ENCODE measurements at places on chromosomes 2 and 18.

GRCh38 chr2:60586081-60586480, 32.6 kb upstream of the BCL11A start:
- no peak for DNase-seq

DNA sequence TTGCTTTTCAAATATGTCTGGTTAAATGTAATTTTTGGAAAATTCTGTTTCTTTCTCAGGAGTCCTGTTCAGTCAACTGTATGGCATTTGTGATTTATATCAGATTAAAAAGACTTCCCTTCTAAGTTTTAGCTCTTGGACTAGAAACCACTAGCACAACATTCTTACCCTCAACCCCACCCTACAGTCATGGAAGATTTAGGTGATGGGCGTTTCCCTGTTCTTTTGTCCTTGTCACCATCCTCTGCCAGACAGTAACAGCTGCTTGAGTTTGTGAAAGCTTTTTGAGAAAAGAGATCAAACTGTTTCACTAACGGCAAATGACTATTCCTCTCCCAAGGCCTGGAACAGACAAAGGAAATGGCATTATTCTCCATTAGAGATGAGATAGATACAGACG, 31.8 kb downstream of the SERPINB5 start:
- DNase-seq: no peak

DNA sequence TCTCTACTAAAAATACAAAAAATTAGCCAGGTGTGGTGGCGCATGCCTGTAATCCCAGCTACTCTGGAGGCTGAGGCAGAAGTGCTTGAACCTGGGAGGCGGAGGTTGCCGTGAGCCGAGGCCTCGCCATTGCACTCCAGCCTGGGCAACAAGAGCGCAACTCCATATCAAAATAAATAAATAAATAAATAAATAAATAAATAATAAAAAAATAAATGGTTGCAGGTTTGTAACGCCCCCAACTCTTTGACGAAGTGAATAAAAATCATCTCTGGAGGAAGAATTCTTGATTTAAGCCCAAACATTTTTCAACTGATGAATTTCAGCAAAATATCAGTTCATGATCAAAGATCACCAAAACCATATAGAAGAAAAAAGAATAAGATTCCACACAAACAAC, 13.3 kb upstream of the CNRIP1 start:
- no peak for DNase-seq

GRCh38 chr18:30889519-30890301, 152.8 kb downstream of the DSC3 start:
- DNase-seq: peak; percentile 60

DNA sequence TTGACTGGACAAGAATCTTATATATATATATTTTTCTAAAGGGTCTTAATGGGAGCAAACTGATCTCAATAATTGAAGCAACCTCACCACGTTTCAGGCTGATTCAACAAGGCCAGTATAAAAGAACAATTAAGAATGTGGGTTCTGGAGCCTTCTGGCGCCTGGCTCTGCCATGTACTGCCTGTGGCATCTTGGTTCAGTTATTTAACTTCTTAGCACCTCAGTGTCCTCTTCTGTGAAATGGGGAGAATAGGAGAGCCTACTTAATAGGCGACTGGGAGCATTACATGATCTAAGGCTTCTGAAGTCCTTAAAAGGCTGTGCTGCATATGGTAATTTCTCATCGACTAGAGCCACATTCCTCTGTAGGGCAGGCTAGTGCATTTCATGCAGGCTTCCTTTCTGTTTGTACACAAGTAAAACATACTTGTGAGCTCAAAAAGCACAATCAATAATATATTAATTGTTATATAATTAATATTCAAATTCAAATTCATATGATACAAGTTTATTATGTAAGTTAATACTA, 118.4 kb upstream of the LYPD1 start:
- DNase-seq: no peak

DNA sequence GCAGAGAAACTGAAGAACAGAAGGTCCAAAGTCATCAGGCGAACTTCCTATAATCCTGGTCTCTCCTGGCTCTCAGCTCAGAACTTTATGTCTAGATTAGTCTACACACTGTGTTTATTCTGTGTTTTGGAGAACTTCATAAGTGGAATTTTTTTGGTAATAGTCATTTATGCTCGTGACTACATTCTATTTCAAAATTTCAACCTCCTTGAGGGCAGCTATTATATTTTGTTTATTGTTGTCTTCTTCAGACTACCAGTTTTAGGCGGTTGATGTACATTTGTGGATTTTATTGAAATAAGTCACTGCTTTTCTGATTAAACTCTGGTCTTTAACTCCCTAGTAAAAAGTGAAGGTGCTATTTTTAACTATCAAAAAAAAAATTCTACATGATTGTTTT, 816.6 kb downstream of the SATB2 start:
- DNase-seq: no peak

- peak; percentile 48 for DNase-seq
Observed at GRCh38 chr2:18482666-18483065, 77.8 kb downstream of the RDH14 start.

DNA sequence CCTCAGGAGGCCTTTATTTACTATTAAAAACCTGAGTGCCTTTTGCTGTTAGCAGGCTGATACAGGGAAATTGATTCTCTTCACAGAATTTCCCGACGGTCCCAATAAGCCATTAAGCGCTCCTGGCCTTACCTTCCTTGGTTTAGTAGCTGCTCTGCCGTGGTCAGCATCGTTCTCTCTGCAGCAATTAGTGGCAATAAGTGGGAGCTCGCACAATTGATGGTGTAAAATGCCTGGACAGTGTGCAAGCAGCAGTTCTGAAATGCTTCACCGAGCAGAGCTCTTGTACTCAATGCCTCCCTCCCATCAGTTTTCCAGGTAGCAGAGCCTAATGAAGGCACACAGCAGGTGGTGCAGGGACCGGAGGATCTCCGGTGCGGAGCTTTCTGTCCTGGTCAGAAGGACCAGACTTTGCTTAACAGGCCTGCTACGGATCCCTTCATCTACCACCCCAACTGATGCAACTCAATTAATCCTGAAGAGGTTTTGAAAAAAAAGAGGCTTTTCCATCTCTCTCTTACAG, 1.1 kb upstream of the LINC00305 start:
- no peak for DNase-seq

DNA sequence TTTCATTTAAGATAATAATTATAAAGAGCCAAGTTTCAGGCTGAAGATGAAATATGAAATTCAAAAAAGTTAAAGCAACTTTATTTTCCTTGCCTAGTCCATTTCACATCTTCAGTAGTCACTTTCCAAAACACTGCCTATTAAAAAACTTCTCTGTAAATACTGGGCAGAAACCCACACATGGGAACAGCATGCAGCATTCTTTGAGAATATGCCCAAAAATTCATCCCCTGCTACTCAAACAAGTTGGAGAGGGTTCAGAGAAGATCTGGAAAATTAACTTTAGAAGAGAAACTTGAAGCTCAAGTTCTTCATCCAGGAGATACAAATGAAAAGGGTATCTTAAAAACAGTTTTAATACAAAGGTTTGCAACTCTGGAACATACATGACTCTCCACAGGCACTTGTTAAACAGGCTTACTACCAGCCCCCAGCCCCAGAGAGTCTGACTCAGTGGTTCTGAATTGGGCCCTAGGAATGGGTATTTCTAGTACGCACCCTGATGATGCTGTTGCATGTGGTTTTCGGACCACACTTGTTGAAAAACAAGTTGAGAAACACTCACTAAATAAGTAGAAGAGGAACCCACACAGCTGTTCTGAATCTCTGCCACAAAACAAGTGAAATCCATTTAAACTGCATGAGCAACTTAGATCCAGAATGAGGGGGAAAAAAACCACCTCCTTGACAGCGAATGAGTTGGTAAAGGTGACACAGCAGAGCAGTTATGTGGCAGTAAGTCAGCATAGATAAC, 329.1 kb downstream of the SATB2 start:
- no peak for DNase-seq

DNA sequence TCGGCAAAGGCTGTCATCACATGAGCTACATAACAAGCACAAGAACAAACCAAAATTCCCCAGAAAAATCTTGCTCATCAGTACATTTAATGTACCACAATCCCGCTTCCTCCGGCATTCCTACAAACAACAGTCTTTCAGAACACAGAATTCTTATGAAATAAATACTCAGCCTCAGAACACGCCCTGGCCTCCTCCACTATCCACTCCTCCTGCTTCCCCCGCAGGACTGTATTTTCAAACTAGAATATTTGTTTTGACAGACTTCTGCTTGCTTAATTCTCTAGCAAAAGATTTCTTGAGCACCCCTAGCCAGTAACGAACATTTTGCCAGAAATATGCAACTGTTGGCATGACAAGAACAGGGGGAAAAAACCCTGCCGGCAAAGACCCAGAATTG, 131.2 kb downstream of the THADA start:
- no peak for DNase-seq

DNA sequence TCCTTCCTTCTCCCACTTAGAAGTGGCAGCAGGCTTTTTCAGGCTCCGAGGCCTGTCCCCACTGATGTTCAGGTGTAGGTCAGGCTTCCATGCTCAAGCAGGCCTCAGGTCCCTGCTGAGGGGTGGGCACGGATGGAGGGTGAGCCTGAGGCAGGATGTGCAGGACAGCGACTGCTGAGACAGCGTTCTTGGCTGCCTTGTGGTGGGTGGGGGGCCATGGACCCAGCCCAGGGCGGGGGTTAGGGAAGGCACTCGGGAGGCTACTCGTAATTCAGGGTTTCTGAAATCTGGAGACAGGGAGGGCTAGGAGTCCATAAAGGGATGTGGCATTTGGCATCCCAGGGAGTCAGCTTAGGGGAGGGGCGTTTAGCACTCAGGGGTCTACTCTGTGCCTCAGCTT, 30.3 kb downstream of the COLEC11 start:
- DNase-seq: no peak

DNA sequence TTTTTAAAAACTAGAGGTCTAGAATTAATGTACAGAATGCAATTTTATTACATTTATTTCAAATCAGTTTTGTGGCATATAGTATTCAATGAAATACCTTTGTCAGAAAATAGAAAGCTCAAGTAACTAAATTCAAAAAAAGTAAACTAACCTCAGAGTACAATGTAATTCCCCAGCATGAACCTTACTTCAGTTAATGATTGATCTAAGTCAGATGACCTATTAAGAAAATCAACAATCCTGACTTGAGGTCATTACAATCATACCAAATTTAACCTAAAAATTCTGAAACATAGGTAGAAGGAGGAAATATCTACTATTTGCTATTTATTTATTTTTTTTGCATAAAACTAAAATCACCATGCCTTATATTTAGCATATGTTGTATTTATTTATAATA, 142.9 kb downstream of the CCDC102B start:
- DNase-seq: no peak

- DNase-seq: peak; percentile 76
Observed at GRCh38 chr18:23311351-23312121, 141.6 kb upstream of the RIOK3 start.

- DNase-seq: no peak
Observed at GRCh38 chr18:75081486-75081885, 127.5 kb downstream of the PTGR3 start.

GRCh38 chr2:156349605-156350004, 17.1 kb upstream of the NR4A2 start:
- no peak for DNase-seq

- no peak for DNase-seq
Observed at GRCh38 chr2:162111958-162112850, 38.2 kb upstream of the DPP4 start.

DNA sequence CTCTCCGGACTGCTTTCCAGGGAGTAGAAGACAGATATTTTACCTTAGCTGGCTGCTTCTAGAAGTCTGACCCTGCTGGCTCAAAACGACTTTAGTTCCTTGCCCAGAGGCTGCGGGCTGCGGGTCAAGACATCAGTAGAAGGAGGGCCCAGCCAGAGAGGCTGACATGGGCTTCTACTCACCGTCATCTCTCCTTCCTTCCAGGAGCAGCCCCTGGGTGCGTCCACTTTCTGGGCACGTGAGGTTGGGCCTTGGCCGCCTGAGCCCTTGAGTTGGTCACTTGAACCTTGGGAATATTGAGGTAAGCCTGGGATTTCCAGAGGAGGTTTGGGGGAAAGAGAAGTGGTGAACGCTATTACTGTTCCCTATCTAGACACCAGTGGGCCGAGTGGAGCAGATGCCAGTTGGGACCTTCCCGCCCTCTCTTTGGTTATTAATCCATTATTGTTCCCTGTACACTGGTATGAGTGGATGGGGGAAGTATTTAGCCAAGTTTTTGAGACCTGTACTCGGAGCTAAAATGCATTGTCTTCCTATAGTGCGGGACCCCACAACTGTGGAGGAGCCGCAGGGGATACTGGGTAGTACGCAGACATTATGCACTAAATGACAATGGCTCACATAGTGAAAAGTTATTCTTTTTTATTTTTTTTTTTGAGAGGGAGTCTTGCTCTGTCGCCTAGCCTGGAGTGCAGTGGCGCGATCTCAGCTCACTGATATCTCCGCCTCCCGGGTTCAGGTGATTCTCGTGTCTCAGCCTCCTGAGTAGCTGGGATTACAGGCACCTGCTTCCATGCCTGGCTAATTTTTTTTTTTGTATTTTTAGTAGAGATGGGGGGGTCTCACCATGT, 26.3 kb upstream of the CASP8 start:
- DNase-seq: no peak

- DNase-seq: peak; percentile 75
Observed at GRCh38 chr2:226579519-226579918, 220.1 kb downstream of the IRS1 start.

DNA sequence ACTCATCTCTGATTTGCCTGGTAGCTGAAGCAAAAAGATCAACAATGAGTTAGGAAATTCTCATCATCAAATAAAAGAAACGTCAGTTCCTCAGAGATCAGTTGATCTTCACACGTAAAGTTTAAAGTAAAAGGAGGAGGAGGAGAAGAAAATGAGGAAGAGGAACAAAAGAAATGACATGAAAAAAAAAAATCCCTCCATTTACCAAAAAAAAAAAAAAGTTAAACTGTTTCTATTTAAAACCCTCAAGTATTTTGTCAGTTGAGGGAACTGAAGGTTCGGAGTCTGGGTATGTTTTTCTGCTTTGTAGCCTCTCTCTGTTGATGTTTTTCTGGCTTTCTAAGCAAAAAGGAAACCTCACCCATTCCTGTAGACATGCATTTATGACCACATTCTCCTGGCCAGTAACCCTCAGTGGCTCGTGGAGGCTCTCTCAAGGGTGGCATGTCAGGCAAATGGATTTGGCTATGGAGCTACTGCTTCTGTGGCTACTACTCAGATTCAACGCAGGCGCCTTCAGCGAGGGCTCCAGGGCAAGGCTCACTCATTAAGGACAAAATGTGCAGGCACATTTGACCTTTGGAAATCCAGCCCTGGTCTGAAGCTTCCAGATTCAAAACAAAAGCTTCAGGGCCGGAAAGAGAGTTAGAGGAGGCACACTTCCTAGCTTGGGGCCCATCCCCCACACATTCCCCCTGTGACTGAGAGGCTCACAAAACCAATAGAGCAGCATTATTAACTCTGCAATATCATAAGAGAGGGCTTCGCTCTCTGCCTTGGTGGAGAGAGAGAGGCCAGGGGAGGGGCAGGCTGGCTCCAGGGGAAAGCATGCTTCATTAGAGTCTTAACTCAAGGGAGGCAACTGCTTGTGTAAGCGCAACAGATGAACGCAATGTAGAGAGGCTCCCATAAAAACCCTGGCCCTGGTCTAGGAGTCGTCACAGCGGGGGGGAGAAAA, 22.3 kb downstream of the KLF7 start:
- DNase-seq: no peak

- DNase-seq: peak; percentile 2
Observed at GRCh38 chr18:21575656-21576055, 24.8 kb downstream of the ESCO1 start.
